ENCODE measurements at places on chromosomes 4 and X. TPM values are rescaled to one million over a fixed set of nuclear protein-coding genes. Genes with fewer than 3 reads are reported as not detected.

The GAGE12F gene
- total RNA-seq = not detected

The PFKFB1 gene
- 0.09 TPM for total RNA-seq

The DMP1 gene
- not detected for total RNA-seq

The TIGD2 gene
- total RNA-seq = 7.0 TPM

The STAG2 gene
- total RNA-seq = 88.7 TPM

The ALB gene
- total RNA-seq = not detected

The SSX2 gene
- total RNA-seq = not detected

The ARHGAP36 gene
- not detected for total RNA-seq

The PRKG2 gene
- 7.9 TPM for total RNA-seq

DNA sequence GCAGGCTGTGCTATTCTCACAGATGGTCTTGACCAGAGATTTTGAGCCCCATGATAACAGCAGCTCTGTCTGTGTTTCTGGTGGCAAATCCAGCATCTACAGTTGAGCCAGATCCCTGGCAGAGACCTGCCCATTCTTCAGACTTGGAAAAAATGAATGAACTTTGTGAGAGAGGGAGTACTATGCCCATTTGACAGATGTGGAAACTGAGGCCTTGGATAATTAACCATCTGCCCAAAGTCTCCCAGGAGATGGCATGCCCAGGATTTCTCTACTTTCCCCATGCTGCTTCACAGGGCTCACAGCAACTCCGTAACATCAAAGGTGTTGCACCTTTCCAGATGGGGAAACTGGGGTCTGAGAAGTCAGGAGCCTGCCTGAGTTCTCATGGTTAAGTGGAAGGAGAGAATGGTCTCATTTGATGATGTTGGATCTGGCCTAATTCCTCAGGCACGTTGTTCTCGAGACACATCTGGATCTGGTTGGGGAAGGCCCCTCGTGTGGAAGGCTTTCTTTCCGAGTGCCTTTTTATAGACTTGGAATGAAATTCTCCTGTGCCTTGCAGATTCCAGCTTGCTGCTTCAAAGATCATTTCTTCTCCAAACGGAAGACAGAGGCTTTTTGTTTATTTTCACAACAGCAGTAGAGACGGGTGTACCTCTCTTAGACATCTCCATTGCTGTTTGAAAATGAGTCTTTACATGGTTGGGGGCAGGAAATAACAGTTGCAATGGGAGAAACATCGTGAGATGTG is 73.3 kb upstream of the STX18 start:
- peak; percentile 59 for DNase-seq

- DNase-seq = no peak
Measured at GRCh38 chr4:7444731-7445130, 10.0 kb upstream of the PSAPL1 start.

DNA sequence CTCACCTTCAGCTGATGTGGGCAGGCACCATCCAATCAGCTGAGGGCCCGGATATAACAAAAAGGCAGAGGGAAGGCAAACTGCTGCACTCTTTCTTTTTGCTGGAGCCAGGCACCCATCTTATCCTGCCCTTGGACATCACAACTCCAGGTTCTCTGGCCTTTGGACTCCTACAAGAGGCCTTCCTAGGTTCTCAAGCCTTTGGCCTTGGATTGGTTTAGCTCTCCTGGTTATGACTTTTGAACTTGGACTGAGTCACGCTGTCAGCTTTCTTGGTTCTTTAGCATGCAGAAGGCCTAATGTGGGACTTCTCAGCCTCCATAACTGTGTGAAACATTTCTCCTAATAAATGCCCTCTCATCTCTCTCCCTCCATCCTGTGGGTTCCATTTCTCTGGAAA is 23.0 kb upstream of the N4BP2 start:
- DNase-seq = no peak

DNA sequence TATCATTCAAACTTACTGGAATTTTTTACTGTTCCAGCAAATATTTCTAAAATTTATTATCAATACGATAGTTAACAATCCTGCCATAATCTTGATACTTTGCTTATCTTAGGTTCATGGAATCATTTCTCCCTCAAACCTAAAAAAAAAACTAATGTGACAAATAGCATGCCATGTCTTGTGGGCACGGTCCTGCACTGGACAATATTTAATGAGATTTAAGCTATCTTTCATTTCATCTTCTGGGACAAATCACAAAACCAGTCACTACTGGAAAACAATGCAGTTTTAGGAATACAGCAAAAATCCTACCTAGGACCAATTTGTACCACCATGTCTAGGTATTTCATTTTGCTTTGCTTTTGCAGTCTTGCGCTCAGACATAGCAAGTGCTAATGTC is 93.7 kb downstream of the FRYL start:
- DNase-seq = no peak

DNA sequence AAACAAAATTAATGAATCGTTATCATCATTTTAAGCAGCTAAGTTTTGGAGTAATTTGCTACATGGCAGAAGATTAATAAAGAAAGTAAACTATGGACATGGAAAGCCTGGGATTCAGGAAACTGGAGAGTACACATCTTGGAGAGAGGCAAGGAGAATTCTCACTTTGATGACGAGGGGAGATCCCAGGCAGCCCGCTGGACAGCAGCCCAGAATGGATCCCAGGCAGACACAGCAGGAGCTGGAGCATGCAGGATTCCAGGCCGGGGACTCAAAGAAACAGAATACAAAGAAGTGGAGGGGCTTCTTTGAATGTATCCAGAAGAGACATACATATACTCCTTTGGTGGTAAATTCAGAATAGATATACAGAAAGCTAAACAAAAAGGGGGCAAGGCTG is 118.0 kb upstream of the ATP6AP2 start:
- no peak for DNase-seq

DNA sequence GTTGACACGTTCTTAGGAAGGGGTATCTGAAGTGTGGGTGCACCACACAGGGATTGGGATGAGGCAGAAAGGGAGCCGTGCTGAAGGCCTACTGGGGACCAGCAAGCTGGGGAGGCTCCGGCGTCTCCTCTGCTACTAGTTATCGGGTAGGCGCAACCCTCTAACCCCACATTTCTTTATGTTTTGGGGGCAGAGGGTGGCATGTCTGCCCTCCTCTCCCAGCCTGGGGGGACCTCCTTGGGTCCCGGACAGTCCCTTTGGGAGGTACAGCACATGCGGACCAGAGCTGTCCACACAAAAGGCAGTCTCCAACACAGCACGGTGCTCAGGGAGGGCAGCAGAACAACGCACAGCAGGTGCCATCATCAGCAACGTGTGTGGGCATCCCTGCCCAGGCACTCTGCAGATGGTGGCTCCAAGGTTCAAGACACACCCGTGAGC is 33.2 kb downstream of the WDR1 start:
- no peak for DNase-seq

GRCh38 chr4:16752150-16752549 is 146.3 kb downstream of the LDB2 start:
- peak; percentile 48 for DNase-seq

DNA sequence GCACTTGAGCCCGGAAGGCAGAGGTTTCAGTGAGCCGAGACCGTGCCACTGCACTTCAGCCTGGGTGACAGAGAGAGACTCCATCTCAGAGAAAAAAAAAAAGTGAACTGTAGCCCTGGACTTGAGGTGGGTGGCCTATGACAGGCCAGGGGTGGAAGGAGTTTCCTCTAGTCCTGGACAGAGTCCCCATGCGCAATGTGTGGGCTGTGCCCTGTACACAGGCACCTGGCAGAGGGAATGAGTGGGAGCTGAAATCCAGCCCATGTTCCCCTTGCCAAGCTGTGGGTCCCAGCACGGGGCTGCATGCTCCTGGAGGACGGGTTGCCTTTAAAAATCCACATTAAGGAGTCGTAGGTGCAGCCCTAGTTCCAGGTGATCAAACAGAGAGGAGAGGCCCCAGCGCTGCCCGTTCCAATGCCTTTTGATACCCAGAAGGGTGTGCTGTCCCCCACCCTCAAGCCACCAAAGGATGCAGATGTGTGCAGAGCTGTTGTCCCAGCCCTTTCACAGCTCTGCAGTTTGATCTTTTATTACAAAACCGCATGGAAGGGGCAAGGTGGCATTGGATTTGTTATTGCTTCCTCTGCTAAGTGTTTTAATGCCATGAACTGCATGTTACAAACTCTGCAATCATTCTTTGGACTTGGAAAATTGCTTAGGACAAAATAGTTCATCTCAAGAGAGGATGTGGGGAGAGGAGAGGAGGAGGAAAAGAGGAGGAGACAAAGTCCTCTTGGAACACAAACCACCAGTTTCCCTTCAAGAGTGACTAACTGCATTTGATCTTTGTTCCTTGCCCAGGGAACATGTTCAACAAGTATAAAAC is 38.0 kb upstream of the PDK3 start:
- peak; percentile 41 for DNase-seq

DNA sequence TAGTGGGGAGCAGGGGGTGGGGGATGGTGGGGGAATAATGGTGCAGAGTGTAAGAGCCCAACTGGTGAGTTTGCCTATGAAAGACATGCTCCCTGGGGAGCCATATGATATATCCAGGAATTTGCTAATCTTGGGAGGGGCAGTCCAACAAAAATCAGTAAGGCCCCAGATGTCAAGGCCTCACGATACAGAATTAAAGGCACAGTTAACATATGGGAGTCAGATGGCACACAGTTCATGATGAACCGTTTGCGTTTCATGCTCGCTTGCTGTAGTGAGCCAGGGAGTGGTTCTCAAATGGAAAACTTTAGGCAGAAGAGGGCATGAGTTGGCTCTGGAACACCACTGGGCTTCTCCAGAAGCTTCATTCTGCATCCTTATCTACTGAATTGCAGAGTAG is 33.9 kb upstream of the VCX2 start:
- no peak for DNase-seq

GRCh38 chr4:83285055-83285407 is 433 bp upstream of the COQ2 start:
- peak; percentile 58 for DNase-seq
